A549 treated with CpdA at 1 μM for 4 hours (cell line): ENCODE measurements at places on chromosomes 11 and 22. TPM values are rescaled to one million over a fixed set of nuclear protein-coding genes. Genes with fewer than 3 reads are reported as not detected.

The BTBD18 gene
- not detected in 5 replicates for total RNA-seq

The NTM gene
- not detected in 5 replicates for total RNA-seq

The OR6T1 gene
- not detected in 5 replicates for total RNA-seq

The ELF5 gene
- total RNA-seq, result not detected in 5 replicates

The NPTXR gene
- total RNA-seq, result 11.7 to 16.2 TPM (median 12.7 TPM) in 5 replicates

The INS gene
- not detected in 5 replicates for total RNA-seq
